Activated CD4-positive, alpha-beta T cell treated with anti-CD3 and anti-CD28 coated beads for 1 hour (primary cell): ENCODE measurements at places on chromosomes 16 and 17.

- DNase-seq: no peak
Observed at GRCh38 chr16:11691771-11692170, 23.5 kb downstream of the SNN start.

- DNase-seq: no peak
Observed at GRCh38 chr17:14605267-14605599, 304.4 kb downstream of the HS3ST3B1 start.

GRCh38 chr17:17345294-17345597 lies 42.1 kb downstream of the NT5M start:
- no peak for DNase-seq

DNA sequence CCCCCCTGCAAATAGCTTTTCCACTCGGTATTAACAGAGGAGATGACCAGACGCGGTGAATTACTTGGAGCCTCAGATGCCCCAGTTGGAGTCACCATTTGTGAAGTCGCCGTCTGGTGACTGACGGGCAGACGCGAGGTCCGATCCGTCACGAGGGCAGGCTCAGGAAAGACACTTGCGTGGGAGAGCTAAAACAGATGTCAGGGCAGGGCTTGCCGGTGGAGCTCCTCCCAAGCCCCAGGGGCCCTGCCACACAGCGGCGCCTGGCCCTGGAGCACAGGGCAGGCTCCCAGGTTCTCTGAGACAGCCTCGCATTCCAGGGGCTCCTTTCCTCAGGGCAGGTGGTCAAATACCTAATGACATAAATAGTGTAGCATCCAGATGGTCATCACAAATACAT lies 348.3 kb downstream of the C16orf95 start:
- no peak for DNase-seq

DNA sequence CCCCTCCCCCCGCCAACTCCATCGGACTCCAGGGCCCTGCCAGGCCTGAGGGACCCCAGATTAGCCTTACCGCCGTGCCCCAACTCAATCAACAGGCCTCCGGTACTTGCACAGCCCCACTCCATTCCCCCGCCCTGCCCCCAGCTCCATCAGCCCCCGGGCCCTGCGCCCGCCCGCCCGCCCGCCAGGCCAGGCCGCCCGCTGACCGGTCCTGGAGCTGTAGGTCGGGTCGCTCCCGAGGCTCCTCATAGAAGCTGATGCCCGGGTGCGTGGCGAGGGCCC lies 308 bp downstream of the GTF3C1 start:
- no peak for DNase-seq
